Stimulated activated CD8-positive, alpha-beta memory T cell treated with anti-CD3 and anti-CD28 coated beads, Interleukin-7, amount 100 ng/mL, for 1 hour (primary cell): ENCODE measurements at places on chromosomes 7 and 10.

- DNase-seq, result no peak
These were observed 134.6 kb upstream of the NPSR1 start for GRCh38 chr7:34523226-34523918.

DNA sequence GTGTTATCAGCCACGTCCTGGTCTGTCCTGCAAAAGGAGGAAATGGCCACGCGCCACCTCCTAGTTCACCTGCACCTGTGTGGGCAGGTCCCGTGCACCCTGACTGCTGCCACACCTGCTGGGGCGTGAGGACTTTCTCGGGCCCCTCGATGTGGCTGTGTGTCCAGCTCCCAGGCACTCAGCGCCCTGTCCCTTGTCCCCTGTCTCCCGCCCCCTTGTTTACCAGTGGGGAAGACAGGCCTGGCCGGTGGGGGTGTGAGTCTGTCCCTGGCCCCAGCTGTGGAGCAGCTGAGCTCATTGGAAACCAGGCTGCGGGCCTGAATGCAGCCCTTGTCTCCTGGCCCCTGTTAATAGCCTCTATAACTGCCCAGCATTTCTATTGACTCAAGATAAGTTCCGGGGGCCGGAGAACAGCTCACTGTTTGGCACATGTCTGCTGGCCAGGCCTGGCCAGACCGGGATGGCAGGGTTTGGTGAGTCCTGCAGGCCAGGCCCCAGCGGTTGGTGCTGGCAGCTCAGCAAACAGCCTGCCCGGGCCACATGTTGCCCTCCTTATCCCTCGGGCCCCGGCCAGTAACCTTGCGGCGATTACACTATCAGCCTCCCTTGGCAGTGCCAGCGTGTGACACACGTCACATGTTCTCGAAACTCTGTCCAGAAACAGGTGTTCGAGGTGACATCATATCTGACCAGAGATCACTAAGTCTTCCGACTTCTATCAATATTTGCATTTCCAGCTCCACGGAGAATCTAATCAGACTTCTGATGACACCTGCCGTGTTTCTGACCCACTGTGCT, 52.1 kb downstream of the FOXL3 start:
- DNase-seq, result no peak

DNA sequence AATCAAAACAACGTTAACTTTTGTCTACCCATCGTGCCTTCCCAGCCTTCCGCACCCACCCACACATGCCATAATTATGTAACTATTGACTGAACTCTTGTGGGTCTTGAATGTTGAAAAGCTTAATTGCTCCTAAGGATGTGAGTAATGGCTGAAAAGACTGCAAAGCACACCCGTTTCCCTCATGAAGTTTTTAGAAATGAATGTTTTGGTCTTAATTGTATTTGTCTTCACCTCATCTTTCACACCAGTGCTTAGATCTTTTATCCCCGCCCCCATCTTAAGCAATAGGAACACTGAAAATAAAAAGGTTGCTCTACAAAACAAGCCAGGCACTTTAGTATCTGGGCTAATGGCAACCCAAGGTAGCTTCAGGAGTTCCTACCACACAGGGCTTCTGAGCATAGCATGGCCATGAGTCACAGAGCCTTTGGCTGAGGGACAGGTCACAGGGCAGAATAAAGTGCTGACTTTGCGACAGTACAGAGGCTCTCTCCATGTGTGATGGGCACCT, 690.5 kb downstream of the PARD3 start:
- no peak for DNase-seq

DNA sequence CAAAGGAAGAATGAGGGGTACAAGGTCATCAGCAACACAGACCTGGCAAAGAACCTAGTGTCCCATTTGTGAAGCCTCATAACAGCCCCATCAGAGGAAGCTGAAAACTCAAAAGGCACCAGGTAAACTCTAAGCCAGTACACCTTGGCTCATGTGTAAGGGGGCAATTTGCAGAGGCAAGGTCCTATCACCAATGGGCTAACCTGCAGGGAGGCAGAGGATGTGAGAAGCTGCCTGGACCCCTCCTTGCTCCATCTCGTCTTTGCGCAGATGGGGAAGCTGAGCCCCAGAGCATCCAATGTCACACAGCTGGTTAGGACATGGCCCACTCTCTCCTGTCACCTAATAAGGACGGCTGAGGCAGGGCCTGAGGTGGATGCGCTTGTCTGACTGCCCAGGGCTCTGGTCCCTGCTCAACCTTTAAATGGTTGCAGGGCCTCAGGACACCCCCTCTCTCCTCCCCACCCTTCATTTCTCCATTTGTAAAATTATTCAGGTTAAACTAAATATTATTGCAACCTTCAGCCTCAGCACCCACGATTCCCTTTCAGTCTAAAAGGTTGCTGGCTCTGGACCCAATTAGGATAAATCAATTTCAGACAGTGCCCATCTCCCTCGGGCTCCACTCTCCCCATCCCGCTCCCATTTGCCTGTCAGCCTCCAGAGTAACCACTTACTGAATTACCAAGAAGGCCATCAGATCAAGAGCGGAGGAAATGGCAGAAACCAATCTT, 135.3 kb downstream of the OAT start:
- DNase-seq, result no peak

DNA sequence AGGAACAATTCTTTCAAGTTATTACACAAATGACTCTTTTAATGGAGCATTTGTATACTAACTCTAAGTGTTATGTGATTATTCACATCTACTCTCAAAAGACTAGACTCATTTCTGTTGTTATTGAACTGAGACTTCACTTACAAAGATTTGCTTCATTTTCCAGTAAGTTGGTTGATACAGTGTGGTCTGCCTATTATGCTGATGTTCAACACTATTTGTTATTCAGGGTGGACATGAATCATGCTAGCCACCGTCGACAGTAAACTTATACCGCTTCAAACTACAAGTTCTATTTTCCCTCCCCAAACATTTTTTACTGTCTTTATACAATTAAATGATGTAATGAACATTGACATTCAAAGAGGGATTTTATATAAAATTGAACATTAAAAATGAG, 84.5 kb downstream of the PRKG1 start:
- DNase-seq, result no peak

- no peak for DNase-seq
These were observed 33.9 kb upstream of the PROSER2 start for GRCh38 chr10:11789306-11789705.

DNA sequence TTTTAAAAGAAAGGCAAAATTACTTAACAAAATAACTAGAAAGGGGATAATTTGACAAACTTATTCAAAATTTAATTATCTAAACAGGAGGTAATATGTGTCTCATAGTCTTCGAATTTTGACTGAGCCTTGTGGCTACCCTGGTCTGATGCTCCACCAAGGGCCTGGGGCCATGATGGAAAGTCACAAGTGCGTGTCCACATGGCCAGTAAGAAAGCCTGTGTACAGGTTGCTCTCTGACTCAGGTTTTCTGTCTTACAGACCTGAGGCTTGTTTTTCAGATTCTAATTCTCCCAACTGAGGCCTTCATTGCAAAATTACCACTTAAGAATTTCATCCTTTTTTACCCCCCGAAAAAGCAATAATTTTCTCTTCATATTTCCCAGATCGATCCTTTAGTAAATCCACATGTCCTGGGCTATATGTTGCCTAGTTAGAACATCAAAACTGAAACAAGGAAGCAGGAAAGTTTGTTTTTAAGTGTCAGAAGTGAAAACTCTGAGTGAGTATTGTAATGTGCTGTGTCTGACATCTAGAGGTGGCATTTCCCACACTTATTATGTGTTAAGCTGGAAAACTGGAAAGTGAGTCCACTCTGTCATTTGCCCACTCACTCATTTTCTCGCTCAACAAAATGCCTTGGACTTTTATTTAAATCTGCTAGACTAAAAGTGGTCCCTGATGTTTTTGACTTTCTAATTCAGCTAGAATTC, 10.0 kb downstream of the CYP3A43 start:
- no peak for DNase-seq

DNA sequence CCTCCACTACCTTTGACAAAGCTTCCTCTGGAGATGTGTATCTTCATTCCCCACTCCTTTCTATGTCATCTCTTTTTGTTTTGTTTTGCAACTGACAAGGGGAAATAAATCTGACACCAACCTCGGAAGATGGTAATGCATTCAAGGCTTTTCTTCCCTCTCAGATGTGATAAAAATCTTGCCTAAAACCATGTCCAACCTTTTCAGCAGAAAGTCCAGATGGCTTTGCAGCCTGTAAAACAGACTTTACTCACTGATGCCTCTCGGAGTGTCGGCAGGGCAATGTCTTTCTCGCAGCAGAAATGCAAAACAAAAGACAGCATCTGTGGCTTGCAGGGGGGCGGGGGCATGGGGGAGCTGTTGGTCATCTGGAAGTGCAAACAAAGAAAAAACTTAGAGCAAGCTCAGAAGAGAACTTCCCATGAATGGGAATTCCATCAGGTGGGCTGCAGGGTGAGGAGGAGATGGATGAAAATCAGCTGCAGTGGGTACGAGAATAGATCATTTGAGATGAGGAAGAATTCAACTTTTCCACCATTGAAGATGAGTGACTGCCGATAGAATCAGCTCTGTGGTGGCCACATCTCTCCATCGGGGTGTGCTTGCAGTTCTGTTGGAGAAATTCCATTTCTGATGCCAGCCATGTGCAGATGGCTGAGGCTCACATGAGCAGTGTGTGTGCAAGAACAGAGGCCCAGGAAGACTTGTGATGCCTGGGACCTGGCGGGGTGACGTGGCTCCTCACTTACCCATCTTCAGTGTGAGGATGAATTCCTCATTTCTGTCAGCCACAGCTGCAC, 237.7 kb downstream of the WDR37 start:
- no peak for DNase-seq

GRCh38 chr7:155466142-155466813, 8.3 kb downstream of the EN2 start:
- no peak for DNase-seq

GRCh38 chr7:141685285-141686023, 16.5 kb downstream of the DENND11 start:
- no peak for DNase-seq

DNA sequence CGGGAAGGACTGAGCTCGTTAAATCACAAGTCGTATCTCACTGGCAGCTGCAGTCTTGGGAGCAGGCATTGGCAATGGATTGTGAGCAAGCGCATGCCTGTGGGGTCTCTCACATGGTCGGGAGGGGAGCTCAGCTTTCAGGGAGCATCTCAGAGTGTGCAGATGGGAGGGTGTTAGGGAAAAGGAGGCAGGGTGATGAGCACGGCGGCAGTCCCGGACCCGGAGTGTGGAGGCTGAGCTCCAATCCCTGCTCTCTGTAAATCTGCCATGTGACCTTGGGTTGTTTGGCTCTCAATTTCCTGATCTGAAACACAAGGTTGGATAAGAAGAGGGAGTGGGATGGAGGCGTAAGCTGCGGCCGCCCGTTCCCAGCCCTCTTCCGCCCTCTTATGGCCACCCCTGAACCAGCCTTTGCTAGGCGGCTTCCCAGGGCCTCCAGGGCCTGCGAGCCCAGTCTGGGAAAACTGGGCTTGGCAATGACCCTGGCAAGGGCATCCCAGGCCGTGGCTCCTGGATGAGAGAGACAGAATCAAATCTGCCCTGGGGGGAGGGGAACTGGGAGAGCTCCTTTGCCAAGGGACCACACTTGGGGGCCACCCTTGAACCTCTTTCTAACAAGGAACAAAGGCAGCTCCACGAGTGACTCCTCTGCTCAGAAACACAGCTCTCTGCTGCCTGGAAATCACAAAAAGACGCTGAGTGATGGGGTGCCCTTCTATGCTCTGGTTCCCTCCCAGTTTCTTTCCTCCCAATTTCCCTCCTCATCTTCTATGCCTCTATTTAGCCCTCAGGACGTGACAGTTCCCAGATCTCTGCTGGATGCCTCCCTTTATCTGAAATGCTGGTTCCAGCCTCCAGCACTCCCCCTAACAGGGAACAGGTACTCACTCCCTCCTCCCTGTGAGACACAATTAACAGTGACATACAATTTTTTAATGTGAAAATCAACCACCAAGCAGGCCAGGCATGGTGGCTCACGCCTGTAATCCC, 41.7 kb upstream of the LOXL4 start:
- no peak for DNase-seq

DNA sequence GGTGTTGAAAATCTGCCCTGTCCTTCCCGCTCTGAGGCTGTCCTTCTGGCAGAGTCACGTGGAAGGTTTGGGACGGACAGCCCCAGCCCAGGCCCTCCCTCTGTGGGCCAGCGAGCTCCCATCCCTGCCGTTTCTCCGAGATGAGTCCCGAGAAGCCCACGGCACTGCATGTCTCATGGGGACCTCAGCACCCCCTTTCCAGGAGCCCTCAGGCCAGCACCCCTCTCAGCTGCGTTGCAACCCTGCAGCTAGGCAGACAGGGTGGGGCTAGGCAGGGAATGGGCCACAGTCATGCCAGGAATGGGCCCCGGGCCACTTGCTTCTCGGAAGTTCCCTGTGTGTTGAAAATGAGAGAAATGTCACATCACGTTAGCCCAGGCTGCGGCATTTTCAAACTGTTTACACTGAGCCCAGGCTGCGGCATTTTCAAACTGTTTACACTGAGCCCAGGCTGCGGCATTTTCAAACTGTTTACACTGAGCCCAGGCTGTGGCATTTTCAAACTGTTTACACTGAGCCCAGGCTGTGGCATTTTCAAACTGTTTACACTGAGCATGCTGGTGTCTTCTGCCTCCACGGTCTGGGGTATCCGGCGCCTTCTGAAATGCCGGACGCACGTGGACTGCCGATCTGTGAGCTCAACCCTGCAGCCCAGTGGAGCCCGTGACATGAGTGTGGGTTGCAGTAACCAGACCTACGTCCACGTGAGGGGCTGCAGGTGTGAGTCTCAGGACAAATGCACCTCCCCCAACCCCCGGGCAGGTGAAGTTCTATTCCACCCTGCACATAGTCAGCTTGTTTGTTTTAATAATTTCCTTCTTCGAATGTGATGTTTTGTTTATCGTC, 42.6 kb downstream of the FAM20C start:
- DNase-seq, result no peak

GRCh38 chr7:73593207-73594045, 15.0 kb upstream of the TBL2 start:
- no peak for DNase-seq

DNA sequence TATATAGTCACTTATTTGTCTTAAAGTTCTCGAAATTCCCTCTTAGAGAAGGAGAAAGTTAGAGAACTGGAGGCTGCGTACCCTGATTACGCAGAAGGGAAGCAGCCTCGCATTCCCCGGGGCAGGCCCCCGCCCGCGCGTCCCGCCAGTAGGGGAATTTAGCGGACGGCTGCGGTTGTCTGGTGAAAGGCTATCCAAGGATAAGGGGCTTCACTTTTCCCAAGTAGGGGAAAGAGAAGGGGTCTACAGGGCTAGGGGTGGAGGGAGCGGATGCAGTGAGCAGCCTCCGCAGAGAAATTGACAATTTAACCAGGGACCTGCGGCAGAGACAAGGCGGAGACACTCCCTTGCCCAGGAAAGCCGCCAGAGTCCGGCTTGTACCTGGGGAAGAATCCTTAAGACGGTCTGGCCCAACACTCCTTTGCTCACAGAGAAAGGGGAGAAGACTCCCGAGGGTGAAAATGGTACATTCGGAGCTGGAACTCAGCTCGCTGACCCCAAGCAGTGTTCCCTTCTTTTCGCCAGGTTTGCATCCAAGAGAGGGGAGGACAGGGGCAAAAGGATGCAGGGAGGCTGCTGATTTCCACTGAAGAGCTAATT, 994 bp upstream of the MAGI2 start:
- DNase-seq, result no peak

GRCh38 chr10:63630085-63630930, 109.1 kb downstream of the REEP3 start:
- DNase-seq, result peak; percentile 49

GRCh38 chr7:74206589-74207120, 3.2 kb upstream of the LAT2 start:
- DNase-seq, result peak; percentile 71

- DNase-seq, result no peak
These were observed 118.7 kb upstream of the NEBL start for GRCh38 chr10:21015851-21016250.
